Stimulated activated CD4-positive, alpha-beta T cell treated with anti-CD3 and anti-CD28 coated beads, TNF-alpha, amount 100 ng/mL, for 1 hour (primary cell): ENCODE measurements at places on chromosomes 12 and 14.

DNA sequence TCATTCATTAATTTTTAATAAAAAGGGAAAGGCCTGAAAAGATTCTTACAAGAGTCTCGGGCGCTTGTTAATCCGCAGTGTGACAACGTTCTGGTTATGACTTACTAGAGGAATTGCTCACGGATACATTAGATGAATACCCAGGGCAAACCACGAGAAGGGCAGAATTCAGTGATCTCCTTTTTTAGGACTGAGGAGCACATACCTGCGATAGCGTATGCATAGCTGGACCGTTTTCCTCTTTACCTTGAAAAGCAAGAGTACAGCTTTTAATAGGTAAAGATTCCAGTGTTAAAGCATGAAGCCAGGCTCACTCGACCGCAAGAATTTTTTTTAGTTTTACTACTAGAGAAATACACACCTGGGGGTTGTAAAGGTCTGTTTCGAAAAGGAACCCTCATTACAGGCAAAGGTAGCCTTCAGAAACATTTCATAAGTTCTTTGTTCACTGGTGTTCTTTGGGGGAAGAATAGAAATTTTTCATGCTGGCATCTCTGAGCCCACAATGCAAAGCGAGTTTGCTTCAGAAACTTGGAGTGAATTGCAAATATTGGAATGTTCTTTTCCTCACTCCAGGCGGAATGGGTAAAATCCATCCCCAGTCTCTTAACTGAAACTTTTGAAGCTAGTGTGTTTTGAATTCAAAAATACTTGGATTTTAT is 953 bp downstream of the MAPK1IP1L start:
- no peak for DNase-seq

DNA sequence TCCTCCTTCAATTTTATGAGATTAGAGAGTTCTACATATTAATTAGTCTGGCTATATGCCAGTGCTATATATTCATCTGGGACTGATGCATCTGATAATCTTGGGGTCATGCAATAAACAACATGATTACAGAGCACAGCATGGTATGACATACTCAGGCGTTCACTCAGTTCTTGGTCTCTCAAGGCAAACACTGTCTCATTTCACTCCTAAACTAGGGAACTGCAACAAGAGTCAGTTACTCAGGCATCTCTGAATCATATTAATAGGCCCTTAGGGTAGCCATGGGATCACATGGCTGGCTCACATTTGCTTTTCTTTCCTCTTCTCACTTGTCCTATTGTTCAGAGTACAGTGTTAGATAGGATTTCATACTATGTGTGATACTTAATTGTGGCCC is 91.8 kb upstream of the TMEM260 start:
- DNase-seq, result no peak

DNA sequence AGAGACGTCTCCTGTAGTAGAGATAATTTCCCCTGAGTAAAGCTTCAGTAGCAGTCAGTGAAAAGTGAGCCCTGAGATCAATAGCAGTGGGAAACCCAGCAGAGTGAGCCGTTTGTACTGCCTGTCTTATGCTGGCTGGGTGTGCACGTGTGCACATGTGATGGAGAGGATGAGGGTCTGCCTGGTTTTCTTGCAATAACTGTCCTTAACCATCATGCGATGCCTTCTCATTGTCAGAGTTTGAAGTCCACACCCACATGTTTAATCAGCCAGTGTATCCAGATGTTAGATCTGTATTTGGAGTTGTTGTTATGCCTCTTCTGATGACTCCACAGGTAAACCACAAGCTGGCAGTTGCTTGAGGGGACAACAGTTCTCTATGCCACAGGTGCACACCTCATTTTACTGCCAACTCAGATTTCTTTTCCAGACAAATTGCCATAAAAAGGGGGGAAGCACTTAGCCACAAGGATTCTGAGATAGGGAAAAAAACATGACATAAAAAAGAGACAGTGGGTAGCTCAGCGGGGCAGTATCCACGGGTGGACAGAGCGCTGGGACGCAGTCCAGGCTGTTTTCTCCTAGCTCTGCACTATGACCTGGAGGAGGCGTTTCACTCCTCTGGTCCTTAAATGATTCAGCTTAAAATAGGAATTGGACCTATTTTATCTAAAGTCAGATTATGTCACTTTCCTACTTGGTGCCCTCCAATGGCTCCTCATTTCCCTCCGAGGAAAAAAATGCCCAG is 192.3 kb downstream of the ANO6 start:
- no peak for DNase-seq

GRCh38 chr14:65880507-65880906 is 468.0 kb downstream of the FUT8 start:
- no peak for DNase-seq

- DNase-seq, result no peak
Observed at GRCh38 chr12:63994704-63995103, 150.2 kb downstream of the SRGAP1 start.

DNA sequence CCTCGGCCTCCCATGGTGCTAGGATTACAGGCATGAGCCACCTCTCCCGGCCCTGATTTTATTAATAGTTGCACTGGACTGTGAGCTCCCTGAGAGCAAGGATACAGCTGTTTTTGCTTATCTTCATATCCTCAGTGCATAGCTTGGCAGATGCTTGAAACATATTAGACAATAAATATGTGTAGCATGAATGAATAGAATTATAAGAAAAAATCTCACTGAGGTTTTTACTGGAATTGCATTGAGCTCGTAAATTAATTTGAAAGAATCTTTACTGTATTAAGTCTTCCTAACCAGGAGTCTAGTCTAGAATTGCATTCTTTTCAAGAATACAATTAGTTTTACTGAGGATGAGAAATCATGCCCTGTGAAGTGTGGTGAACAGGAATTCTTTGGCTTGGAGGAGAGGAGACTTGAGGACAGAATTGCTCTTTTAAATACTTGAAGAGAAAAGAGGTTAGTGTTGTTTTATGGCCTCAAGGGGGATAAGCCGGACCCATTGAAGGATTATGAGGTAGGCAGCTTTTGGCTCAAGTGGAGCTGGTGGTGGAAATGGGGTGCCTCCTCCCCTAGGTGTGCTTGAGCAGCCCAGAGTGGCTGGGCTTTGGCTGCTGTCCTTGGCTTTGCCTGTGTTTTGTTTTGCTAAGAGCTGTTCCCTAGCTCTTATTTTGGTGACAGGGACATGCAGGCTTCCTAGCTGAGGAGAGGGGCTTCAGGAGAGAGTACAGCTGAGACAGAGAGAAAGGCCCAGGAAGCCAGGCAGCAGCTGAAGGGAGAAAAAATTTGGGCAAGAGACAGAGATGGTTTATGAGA is 34.0 kb downstream of the PLEKHD1 start:
- DNase-seq, result no peak

DNA sequence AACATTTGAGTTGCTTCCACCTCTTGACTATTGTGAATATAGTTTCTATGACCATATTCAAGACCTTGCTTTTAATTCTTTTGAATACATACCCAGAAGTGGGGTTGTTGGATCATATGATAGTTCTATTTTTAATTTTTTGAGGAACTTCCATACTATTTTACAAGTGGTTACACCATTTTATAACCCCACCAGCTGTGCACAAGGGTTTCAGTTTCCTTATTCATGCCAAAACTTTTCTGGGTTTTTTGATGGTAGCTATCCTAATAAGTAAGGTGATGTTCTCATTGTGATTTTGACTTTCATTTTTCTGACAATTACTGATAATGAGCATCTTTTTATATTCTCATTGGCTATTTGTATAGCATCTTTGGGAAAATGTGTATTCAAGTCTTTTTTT is 109.4 kb upstream of the GARIN2 start:
- DNase-seq, result no peak

DNA sequence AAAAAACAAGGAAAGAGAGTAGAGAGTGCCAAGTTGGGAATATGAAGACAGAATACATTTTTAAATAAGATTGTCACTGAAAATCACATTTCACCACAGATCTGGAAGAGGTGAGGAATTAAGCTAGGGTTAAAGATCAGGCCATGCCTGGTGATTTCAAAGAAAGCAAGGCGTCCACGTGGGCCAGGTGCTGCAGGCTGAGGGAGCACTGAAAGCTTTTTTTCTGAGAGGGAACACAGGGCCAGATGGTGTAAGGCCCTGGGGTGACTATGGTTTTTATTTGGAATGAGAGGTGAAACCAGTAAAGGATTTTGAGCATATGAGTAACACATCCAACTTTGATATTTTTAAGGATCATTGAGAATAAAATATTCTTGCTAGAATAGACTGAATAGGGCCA is 20.9 kb downstream of the SYT1 start:
- DNase-seq, result no peak

DNA sequence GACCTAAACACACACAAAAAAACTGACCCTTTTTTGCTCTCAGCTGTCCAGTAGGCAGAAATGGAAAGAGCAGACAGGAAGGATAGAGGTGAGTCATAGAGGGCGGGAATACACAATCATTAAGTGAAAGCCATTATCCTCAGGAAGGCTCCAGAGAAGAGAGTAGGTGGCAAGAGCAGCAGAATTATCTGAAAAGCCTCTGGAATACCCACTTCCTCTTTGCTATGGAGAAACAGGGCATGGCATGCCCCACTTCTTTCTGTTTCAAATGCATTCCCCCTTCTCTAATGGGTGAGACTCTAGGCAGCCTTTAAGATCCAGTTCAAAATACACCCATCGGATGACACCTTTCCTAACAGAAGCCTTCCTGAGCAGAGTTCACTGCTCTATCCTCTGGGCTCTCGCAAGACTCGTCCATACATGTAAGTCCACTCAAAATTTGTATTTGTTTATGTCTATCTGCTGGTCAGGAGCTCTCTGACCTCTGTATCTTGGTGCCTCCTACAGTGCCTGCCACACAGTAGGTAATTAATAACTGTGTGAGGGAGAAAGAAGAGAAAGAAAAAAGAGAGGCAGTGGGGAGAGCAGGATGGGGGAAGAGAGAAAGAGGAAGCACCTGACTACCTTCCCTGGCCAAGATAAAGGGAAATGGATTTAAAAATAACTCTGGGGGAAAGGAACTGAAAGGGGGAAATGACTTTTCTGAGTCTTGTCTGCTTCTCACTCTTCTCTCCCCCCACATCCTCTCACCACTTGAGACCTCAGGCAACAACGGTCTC is 8.5 kb downstream of the KLHL33 start:
- no peak for DNase-seq

DNA sequence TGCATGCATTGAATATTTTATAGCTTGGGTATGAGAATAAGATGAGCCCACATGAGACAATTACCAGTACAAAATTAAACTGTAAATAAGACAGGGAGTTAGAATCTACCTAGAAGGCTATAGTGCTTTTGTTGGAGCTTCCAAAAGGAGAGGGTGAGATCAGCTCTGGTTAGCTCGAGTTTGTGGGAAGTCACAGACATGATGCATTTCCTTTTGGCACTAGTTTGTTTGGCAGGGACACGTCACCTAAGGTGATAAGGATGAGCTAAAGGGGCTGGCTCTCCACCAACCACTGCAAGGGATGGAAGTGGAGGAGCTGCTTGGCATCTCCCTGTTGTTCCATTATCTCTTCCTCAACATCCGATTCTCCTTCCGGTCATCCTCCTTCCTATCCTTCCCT is 48.5 kb upstream of the CPM start:
- DNase-seq, result no peak

DNA sequence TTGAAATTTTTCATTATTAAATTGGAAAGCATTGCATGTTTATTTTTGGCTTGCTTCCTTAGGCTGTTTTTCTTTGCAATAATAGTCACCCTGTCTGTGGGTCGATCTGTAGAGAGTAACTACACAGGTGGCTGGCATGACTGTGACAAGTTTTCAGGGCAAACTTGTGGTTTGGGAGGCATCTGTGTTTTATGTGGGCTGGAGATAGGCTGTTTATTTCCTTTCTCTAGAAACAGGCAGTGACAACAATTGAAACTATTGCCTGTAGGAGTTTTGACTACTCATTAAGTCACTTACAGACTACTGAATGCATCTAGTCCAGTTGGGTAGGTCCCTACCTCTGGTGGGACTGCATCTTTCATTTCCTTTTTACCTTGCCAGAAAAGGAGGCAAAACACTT is 155.6 kb downstream of the DYRK2 start:
- DNase-seq, result no peak

GRCh38 chr12:56565510-56566101 is 44.0 kb downstream of the RBMS2 start:
- DNase-seq, result no peak

- no peak for DNase-seq
Observed at GRCh38 chr14:79608446-79608845, 602.9 kb downstream of the DIO2 start.

DNA sequence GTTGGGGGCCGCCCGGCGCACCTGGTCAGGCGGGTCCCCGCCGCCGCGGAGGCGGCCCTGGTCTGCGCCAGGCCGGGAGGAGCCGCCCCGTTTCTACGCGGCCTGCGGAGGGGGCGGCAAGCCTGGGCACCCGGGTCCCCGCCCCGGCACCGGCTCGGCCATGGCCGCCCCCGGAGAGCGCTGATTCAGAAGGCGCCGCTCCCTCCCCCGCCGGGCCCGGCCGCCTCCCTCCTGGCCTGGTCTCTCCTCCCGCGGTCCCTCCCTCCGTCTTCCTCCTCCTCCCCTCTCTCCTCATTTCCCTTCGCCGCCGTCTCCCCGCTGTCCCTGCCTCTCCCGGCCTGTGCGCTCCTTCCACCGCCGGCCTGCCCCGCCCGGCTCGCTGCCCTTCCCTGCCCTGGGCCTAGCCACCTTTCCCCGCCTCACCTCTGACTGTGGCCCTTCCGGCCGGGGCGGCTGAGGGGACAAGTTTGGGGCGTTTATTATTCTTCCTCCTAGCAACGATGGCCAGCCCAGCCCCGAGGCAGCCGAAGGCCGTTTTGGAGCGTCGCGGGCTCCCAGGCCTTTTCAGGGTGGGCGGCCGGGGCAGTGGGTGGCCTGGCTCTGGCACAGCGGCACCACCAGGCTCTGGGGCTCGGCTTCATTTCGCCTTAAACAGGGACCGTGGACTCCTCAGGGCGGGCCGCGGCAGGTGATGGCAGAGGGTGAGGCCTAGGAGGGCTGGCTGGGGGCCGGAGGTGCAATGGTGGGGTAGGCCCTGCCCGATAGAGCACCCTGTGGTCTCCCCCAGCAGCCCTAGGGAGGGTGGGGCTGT is 768 bp downstream of the CEP170B start:
- DNase-seq, result no peak

DNA sequence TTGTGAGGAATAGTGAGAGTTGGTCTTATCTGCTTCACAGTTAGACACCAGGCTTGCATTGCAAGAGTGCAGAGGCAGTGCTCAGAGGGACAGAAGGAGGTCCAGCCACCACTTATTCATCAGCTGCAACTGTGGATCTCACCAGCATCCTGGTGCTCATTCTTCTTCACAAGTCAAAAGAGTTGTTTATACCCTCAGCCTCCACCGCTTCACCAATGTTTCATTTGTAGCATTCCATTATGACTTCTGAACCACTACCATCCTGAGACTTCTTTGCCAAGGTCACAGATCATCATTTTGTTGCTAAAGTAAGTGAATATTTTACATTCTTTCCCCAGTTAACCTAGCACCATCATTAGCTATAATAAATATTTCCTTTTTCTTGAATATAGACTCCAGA is 230.5 kb upstream of the KITLG start:
- no peak for DNase-seq

DNA sequence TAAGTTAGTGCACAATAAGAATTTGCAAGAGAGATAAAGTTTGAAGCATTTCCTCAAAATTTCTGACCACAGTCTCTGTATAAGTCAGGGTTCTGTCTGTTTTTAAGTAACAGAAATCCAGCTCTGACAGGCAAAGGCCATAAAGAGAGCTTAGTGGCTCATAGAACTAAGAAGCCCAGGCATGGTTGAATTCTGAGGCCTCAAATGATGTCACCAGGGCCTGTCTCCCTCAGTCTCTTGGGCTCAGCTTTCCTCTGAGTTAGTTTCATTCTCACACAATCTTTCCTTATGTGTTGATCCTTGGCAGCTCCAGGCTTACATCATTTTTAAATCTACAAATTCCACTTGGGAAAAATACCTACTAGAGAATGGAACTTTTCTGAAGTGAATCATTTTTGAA is 173.4 kb upstream of the ATP2B1 start:
- DNase-seq, result no peak
